ENCODE measurements at places on chromosomes 13 and 19.

DNA sequence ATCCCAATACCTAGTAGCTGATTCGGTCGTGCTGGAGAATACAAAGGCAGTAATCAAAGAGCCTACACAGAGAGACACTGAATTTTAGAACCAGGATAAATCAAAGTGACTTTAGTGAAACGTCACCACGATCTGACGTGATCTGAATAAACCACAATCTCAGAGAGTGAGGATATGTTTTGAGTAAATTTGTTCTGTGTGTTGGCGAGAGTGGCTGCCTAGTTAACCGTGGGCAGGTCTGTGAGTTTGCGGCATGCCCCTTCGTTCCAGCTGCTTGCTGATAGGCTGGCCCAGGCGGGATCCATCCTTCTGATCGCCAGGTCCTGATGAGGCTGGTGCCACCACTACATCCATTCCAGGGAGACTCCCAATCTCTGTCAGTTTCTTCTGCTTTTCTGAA lies 40.4 kb downstream of the LRCH1 start:
- DNase-seq: peak; percentile 81

- no peak for DNase-seq
These were observed 122.1 kb downstream of the COG6 start for GRCh38 chr13:39777527-39778061.

- DNase-seq: no peak
These were observed 375.6 kb downstream of the COG6 start for GRCh38 chr13:40031031-40031430.

GRCh38 chr13:101530293-101530692 lies 77.8 kb downstream of the ITGBL1 start:
- no peak for DNase-seq

DNA sequence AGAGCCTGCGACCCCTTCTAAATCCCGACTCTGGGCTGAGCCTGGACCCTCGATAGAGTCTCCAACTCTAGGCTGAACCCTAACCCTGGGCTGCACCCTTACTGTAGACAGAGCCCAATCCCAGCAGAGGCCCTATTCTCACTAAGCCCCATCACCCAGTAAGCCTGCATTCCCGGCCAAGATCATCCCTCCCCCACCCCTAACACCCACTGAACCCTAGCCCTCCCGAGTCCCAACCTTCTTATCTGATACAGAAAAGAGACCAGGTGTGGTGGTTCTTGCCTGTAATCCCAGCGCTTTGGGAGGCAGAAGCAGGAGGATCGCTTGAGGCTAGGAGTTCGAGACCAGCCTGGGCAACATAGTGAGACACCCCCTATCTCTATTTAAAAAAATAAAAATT lies 2.6 kb upstream of the TNFAIP8L1 start:
- DNase-seq: no peak

GRCh38 chr13:39913339-39913738 lies 257.9 kb downstream of the COG6 start:
- DNase-seq: no peak

- DNase-seq: no peak
These were observed 16.5 kb downstream of the POU2F2 start for GRCh38 chr19:42115705-42116104.

DNA sequence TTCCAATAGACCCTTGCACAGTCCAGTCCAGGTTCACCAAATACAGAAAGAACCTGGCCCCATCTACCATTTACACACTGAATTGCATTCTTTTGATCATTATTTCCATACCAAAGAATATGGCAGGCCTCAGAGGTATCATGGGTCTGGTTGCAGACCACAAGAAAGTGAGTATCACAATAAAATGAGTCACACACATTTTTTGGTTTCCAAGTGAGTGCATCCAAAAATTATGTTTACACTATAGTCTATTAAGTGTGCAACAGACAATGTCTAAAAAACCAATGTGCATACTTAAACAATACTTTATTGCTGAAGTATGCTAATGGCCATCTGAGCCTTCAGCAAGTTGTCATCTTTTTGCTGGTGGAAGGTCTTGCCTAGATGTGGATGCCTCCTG lies 105.3 kb downstream of the SPACA7 start:
- no peak for DNase-seq

All from CD4-positive, alpha-beta T cell (primary cell).